ENCODE measurements at places on chromosomes 5 and 9. TPM values are rescaled to one million over a fixed set of nuclear protein-coding genes. Genes with fewer than 3 reads are reported as not detected.
A peak's percentile ranks its signal among the peaks of the same experiment; 100 is the strongest.

GRCh38 chr9:82865524-82865923 is 197.4 kb downstream of the RASEF start:
- no peak for DNase-seq

DNA sequence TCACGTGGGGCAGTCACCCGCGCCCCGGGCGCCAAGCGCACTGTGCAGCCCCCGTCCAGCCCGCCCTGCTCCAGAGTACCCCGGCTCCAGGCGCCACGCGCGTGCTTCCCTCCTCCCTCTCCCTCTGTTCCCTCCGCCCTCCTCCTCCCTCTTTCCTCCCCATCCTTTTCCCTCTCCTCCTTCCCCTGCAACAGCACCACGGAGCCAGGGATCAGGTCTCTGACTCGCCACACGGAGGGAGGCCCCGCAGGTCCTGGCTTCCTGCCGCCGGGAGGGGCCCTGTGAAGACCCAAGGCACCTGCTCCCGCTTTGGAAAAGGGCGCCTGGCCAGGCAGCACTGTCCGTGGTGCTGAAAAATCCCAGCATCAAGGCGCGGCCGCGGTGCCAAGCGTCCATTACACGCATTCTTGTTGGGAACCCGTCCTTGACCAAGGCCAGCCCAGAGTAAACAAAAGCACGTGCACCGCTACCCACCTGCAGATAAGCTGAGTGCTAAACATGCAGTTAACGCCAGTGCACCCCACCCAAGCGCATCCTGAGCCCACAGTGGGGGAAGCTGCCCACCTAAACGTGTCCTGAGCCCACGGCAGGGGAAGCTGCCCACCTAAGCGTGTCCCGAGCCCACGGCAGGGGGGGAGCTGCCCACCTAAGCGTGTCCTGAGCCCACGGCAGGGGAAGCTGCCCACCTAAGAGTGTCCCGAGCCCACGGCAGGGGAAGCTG is 21.7 kb downstream of the SLC6A18 start:
- DNase-seq = peak; percentile 54

The QRFP gene
- total RNA-seq = not detected

GRCh38 chr9:128382261-128382660 is 11.1 kb downstream of the URM1 start:
- no peak for DNase-seq

DNA sequence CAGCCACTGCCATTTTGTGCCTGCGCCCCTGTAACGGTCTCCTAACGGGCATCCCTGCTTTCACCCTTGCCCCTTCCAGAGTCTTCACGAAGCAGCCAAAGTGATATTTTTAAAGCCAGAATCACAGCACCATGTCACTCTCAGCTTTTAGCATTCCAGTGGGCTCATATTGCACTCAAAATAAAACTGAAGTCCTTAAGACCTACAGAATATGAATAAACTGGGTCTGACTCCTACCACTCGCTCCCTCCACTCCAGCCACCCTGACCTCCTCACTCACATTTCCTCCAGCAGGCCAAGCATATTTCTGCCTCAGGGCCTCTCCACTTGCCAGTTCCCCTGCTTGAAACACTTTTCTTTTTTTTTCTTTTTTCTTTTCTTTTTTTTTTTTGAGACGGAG is 2.4 kb upstream of the PDLIM7 start:
- DNase-seq = no peak

DNA sequence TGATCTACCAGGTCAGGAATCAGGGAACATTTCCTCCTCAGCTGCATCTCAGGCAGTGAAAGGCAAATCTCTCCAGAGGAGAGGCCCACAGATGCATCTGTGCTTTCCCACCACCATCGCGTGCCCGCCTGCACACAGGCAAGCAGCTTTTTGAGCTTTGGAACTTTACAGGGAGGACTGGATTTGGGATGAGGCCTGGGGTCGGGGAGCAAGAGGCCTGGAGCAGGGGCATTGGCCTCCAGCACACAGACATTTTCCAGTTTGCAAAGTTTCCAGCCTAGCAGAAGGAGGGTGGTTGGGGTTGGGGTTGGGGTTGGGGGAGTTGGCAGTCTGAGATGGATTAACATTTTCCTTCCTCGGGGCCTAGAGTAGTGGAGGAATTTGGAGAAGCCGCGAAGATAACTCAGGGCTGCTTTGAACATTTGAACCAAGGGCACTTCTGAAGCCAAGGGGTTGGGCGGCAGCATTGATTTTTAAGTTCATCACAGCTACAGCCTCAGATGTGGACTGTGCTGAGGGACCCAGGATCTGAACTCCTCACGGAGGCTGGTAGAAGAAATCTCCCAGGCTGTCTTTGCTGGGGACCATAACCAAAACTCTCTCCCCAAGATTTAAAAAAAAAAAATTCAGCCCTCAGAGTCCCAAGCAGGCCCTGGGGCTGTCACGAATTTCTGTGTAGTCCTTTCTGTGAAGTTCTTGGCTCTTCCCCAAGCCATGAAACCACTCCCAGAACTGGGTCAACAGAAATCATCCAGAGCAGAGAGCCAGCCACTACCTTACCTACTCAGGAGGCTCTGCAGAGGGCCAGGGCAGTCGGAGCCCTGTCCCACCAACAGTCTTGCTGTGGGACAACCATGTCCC is 25.6 kb downstream of the C5orf15 start:
- no peak for DNase-seq

The SNCAIP gene
- 0.12 TPM for total RNA-seq

The KIF24 gene
- total RNA-seq = 2.5 TPM

- no peak for DNase-seq
Measured at GRCh38 chr9:131692612-131693562, 47.0 kb downstream of the RAPGEF1 start.

DNA sequence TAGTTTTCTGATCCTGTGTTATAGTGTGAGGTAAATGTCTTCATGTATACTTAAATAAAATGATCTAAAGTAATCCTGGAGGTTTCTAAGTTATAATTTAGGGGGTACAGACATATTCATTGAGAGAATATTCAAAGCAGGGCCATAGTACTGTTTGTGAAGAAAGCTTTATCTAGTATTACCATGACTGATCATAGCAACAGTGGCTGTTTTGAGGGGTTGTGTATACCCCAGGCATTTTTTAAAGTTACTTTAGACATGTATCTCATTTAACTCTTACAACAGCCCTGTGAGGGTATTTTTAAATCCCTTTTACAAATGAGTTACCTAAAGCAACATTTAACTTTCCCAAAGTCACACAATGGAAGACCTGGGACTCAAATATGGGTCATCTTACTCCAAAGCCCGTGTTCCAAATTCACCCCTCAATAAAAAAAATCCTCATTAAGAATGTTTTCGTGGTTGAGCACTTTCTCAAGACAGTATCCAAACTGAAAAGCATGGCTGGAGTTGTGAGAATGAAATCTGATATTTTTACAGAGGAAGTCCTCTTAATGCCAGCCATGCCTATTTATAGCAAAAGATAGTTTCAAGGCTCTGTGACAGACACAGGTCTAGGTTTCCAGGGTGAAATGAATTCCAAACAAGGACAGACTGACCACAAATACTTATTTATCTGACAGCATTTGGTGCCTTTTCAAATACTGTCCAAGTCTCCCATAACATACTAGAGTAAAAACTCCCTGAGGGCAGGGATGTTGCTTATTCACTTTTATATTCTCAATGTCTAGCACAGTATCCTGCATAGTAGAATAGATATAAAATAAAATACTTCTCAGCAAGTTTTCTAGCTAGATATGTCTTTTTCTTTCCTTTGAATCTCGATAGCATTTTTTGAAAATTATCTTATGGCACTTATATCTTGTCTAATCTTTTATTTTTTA is 10.4 kb downstream of the STOM start:
- DNase-seq = no peak

- peak; percentile 59 for DNase-seq
Measured at GRCh38 chr9:76394960-76395252, 680 bp upstream of the RFK start.

- no peak for DNase-seq
Measured at GRCh38 chr5:136579238-136579637, 213.9 kb upstream of the TRPC7 start.

The ISL1 gene
- not detected for total RNA-seq

The HMMR gene
- total RNA-seq = 78.2 TPM

The F12 gene
- total RNA-seq = 10.9 TPM

Data from NCI-H460 (cell line).